ENCODE measurements at places on chromosomes 11 and 22.

GRCh38 chr11:72721689-72722049 lies 30.5 kb downstream of the ARAP1 start:
- peak; percentile 15 for DNase-seq

- no peak for DNase-seq
Observed at GRCh38 chr22:17578136-17578754, 14.9 kb downstream of the SLC25A18 start.

DNA sequence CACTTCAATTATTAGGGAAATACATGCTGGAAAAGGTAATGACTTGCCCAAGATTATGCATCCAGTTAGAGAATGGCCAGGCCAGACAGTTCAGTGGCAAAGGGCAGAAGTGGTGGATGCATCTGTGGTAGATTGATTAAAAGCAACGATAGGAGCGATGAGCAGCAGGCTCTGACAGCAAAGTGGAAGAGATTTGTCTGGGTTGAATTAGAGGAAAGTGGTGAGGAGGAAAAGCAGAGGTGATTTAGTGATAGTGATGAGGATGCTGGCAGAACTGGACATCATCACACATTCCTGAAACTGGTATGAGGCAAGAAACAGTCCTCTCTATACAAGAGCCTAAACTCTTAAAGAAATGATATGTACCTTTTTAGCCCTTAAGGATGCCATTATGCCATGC lies 12.5 kb downstream of the HSD17B12 start:
- DNase-seq: no peak

GRCh38 chr11:32006799-32007388 lies 84.0 kb upstream of the RCN1 start:
- DNase-seq: no peak

GRCh38 chr11:32172848-32173834 lies 82.3 kb downstream of the RCN1 start:
- no peak for DNase-seq

DNA sequence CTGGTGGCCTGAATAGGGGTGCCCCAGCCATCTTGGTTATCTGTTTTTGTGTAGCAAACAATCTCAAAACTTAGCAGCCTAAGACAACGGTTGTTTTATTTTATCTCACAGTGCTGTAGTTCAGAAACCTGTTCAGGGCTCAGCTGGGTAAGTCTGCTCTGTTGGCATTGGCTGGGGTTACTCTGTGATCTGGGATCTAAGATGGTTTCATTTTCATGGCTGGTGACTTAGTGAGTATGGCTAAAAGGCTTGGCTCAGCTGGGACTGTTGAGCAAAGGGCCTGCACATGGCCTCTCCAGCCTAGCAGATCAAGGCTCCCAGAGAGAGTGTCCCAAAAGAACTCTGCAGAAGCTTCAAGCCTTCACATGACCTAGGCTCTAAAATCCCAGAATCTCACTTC lies 60.8 kb upstream of the POU2AF1 start:
- no peak for DNase-seq
